Placental pericyte (primary cell): ENCODE measurements at places on chromosomes 2 and 18. TPM values are rescaled to one million over a fixed set of nuclear protein-coding genes. Genes with fewer than 3 reads are reported as not detected.

The POTEI gene
- not detected in 2 replicates for total RNA-seq

The ASB18 gene
- not detected in 2 replicates for total RNA-seq

The EML6 gene
- total RNA-seq, result 2.2 and 3.0 TPM in 2 replicates

The SP5 gene
- total RNA-seq, result not detected in 2 replicates

The SERPINB12 gene
- total RNA-seq, result not detected in 2 replicates

The GPBAR1 gene
- total RNA-seq, result 0.14 and 0.22 TPM in 2 replicates

The NDC80 gene
- 0.88 and 43.5 TPM in 2 replicates for total RNA-seq

The LIPT1 gene
- 2.0 and 4.4 TPM in 2 replicates for total RNA-seq

The ARHGEF33 gene
- total RNA-seq, result 0.22 and 0.29 TPM in 2 replicates

The FAM117B gene
- total RNA-seq, result 2.6 and 11.2 TPM in 2 replicates

The GEN1 gene
- total RNA-seq, result 6.8 and 29.2 TPM in 2 replicates

The PFN4 gene
- total RNA-seq, result 0.29 and 0.88 TPM in 2 replicates

The CCDC148 gene
- total RNA-seq, result under 0.01 and 0.86 TPM in 2 replicates

The ABCG8 gene
- total RNA-seq, result not detected in 2 replicates

The CD207 gene
- not detected in 2 replicates for total RNA-seq

The DCDC2C gene
- total RNA-seq, result not detected in 2 replicates

The BCL2 gene
- total RNA-seq, result 2.8 and 3.0 TPM in 2 replicates

The GPR75 gene
- total RNA-seq, result 1.3 and 4.9 TPM in 2 replicates

The ASXL3 gene
- total RNA-seq, result 0.14 and 0.22 TPM in 2 replicates

The PAX8 gene
- 2.9 and 3.1 TPM in 2 replicates for total RNA-seq

The PPP1R1C gene
- 0.57 TPM in 1 of 2 replicates, not detected in the other for total RNA-seq
